ENCODE measurements at places on chromosomes 1 and 21.

GRCh38 chr1:194293851-194294405, 1107.5 kb upstream of the B3GALT2 start:
- DNase-seq: no peak

DNA sequence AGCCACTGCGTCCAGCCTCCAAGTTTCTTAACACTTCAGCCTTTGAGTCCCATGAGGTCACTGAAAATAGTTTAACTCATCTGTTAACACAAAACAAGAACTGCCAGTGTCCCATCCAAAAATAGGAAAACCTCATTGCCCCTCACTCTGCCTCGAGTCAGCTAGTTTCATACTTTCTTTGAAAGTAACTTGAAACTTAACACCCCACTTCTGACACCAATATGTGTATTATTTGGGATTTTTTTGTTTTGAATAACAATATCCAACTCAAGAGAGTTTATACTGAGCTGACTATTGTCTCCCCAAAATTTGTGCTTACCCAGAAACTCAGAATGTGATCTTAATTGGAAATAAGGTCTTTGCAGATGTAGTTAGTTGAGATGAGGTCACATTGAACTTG, 16.9 kb upstream of the PIK3CD start:
- no peak for DNase-seq

- no peak for DNase-seq
These were observed 39.5 kb downstream of the PDPN start for GRCh38 chr1:13623021-13623637.

DNA sequence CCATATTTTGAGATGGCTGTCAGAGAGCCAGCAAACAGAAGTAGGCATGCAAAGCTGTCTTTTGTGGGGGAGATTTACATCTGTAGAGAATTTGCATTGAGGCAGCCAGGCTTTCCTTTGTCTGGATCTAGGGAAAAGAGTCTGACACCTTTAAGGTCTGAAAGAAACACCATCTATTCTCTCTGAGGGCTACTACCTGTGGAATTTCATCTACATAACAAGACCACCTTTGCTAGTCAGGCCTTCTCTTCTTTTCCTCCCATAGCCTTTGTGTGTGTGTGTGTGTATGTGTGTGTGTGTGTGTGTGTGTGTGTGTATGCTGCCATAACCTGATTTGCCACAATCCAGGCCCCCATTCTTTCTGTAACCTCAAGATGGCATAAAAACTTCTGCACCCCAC, 28.4 kb upstream of the DMRTB1 start:
- no peak for DNase-seq

DNA sequence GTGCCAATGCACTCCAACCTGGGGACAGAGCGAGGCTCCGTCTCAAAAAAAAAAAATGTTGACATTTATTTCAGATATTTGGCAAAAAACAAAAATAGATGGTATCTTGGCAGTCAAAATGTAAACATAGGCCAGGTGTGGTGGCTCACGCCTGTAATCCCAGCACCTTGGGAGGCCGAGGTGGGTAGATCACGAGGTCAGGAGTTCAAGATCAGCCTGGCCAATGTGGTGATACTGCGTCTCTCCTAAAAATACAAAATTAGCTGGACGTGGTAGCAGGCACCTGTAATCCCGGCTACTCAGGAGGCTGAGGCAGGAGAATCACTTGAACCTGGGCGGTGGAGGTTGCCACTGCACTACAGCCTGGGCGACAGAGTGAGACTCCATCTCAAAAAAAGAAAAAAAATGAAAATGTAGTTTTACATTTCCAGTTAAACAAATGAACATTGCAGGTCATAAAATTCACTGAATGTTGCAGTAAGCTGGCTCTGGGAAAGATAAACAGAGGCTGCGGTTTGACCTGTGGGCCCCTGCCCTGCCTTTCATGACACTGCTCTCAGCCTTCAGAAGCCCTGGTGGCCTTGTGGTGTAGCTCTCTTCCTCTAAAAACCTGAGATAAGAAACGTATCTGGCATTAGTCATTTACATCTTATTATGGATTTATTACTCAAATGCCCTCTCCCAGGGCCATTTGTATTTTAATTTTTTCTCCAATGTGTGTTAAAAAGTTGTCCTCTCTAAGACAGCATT, 12.2 kb upstream of the SLC44A3 start:
- DNase-seq: no peak

DNA sequence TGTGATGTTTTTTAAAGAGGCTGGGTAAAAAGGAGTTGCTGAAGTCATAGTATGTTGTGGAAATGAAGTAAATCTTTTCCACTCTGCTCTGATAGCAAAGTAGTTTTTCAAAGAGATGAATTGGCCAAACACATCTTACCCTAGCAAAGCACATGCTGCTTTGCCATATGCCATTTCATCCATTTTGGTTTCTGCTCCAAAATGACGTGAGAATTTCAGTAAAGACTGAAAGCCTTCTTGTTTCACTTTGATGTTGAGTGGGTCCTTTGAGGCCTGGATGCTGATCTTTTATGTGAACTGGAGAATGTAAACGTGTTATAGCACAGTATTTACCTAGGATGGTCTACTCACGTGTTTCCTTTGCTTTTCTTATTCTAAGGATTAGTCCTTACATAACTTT, 73.3 kb upstream of the PGD start:
- DNase-seq: no peak

GRCh38 chr1:156103521-156103947, 11.0 kb upstream of the LMNA start:
- DNase-seq: no peak

GRCh38 chr1:165010418-165011070, 346.0 kb downstream of the LMX1A start:
- no peak for DNase-seq

DNA sequence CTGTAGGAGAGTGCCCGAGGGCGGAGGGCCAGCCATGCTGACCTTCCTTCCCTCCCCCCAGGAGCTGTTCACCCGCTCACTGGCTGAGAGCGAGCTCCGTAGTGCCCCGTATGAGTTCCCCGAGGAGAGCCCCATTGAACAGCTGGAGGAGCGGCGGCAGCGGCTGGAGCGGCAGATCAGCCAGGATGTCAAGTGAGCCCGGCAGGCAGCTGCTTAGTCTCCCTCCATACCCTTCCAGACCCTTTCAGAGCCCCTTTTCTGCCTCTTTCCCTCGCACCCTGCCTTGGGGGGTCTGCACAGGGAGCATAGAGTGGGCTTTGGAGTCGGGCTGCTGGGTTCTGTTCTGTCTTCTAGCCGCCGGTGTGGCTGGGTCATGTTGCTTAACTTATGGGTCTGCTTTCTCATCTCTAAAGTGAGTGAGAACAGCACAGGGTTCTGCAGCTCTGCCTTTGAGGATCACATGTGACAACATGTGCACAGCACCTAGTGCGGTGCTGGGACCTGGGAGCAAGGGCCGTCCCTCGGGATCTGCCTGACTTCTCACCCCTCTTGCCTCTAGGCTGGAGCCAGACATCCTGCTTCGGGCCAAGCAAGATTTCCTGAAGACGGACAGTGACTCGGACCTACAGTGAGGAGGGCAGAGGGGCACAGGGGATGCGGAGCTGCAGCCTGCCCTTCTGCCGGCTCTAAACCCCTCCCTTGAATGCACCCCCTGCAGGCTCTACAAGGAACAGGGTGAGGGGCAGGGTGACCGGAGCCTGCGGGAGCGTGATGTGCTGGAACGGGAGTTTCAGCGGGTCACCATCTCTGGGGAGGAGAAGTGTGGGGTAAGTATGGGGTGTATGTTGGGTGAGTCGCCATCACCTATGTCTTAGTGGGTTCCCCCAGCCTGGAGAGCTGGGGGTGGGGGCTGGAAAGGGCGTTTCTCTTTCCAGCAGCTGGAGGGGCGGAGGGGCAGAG, 6.2 kb downstream of the AMPD2 start:
- no peak for DNase-seq

DNA sequence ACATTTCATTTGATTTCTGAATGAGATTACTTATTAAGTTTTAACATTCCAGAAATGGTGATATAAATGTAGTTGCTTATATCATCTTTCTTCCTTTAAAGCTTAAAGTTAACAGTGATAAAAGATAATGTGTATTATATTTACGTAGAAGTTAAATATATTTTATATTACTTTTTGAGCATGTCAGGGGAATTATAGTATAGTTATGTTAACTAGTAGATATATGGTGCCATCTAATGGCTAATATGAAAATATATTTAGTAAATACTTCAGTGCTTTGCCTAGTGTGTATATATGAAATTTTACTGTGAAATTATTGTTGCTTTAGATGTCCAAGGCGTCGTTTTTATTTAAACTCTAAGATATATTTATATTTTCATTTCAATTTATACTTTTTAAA, 51.5 kb downstream of the SYT14 start:
- DNase-seq: no peak

DNA sequence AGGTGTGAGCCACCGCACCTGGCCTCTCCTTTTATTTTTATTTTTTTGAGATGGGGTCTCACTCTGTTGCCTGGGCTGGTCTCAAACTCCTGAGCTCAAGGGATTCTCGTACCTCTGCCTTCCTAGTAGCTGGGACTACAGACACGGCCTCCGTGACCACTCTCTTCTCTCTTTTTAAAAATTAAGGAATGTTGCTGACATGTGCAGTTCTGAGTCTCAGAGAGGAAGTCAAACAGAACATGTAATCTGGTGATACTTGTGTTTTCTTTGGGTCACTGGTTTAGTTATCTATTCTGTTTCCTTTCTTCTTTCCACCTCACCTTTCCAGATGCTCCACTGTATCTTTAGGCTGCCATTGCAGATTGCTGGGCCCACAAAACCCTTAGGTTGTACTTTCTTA, 2.7 kb downstream of the WDTC1 start:
- no peak for DNase-seq

DNA sequence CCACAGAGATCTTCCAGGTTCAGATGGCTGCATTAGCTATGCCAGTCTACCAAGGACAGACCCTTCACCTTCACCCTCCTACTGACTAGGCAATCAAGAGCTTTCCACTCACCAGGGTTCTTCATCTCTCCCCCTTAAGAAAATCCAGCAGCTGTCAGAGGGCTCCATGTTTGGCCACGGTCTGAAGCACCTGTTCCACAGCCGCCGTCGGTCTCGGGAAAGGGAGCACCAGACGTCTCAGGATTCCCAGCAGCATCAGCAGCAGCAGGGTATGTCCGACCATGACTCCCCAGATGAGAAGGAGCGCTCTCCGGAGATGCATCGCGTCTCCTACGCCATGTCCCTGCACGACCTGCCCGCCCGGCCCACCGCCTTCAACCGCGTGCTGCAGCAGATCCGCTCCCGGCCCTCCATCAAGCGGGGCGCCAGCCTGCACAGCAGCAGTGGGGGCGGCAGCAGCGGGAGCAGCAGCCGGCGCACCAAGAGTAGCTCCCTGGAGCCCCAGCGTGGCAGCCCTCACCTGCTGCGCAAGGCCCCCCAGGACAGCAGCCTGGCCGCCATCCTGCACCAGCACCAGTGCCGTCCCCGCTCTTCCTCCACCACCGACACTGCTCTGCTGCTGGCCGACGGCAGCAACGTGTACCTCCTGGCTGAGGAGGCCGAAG, 13.8 kb downstream of the TMCC2 start:
- DNase-seq: no peak

GRCh38 chr1:211305044-211305443, 21.6 kb upstream of the TRAF5 start:
- no peak for DNase-seq

DNA sequence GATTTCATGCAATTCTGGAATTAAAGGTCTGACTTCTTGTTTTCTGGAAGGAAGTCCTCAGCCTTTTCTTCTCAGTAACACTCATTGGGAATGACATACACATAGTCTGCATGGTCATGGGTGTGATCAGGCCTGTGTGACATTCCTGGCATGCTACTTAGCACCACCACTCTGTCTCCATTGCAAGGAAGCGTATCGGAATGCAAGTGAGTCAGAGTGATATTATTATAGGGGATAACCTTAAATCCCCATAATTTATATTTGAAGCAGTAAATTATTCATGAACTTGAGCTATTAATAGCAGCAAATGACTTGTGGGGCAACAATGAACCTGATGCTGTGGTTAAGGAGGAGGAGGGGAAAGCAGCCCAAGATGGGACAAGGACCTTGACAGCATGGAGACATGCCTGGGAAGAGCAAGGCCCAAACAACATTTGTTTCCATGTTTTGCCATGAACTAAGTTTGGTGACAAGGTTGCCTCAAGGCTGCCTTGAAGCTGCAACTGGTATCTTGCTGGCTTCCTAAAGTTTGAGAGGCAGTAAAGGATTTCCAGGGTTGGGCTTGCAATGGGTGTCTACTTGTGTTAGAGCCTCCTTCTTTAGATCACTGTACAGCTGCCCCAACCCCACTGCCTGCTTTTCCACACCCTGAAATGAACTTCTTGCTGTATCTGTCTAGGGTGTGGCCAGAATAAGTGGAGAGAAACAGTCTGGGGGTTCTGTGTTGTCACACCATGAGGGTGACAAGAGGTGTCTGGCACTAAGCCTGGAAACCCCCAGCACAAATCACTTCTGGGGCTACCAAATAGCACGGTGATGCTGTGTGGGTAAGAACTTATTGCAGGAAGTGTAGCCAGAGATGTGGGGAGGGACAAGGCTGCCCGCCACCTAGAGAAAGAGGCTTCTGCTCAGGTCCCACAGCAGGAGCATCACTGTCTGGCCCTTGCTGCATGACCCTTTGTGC, 4.6 kb downstream of the MAB21L3 start:
- DNase-seq: no peak

DNA sequence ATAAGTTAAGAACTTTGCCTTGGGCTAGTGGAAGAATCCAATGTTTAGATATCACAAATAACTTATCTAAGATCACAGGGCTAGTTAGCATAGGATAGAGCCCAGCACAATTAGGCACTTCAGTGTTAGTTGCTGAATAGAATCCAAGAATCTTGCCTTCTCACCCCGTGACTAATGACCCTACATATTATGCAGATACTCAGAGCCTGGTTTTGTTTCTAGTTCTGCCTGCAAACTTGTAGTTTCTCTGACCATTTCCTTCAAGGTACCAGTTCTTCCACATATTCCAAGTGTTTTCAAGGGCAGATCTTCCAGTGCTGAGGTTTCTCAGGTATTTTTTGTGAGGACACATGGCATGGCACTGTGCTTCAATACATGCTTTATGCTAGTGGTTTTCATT, 239.3 kb downstream of the KCNK2 start:
- DNase-seq: no peak

GRCh38 chr21:44778499-44778911, 23.1 kb downstream of the UBE2G2 start:
- DNase-seq: no peak

GRCh38 chr1:208766832-208767231, 522.6 kb upstream of the PLXNA2 start:
- no peak for DNase-seq

Measured in stimulated activated CD8-positive, alpha-beta memory T cell treated with anti-CD3 and anti-CD28 coated beads, Interleukin-2, amount 100 ng/mL, for 48 hours (primary cell).